ENCODE measurements at places on chromosomes 5 and 9.

DNA sequence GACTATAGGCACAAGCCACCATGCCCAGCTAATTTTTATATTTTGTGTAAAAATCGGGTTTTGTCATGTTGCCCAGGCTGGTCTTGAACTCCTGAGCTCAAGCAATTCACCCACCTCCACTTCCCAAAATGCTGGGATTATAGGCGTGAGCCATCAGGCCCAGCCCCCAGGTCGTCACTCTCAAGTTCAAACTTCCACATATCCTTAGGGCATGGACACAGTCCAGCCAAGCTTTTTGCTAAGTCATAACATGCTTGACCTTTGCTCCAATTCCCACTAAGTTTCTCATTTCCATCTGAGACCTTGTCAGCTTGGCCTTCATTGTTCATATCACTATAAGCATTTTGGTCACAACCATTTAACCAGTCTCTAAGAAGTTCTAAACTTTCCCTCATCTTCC lies 43.9 kb upstream of the ARAP3 start:
- DNase-seq, result no peak

GRCh38 chr5:5271786-5272321 lies 131.7 kb downstream of the ADAMTS16 start:
- DNase-seq, result no peak

DNA sequence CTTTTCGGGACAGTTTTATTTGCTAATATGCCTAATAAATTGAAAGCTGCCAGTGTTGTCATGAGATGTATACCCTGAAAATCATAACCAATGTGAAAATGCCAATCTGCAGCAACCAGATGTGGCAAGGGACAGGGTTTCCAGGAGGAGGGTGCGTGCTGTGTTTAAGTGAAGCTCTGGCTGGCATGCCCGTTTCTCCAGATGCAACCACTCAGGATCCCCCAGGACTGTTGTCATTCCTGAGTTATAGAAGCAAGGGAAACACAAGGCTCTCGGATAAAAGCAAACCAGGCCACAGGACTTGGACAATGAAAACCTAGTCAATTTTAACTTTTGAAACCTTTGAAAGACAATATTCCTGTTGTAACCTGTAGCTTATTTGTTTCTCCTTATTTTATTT lies 360.2 kb downstream of the SLIT3 start:
- no peak for DNase-seq

DNA sequence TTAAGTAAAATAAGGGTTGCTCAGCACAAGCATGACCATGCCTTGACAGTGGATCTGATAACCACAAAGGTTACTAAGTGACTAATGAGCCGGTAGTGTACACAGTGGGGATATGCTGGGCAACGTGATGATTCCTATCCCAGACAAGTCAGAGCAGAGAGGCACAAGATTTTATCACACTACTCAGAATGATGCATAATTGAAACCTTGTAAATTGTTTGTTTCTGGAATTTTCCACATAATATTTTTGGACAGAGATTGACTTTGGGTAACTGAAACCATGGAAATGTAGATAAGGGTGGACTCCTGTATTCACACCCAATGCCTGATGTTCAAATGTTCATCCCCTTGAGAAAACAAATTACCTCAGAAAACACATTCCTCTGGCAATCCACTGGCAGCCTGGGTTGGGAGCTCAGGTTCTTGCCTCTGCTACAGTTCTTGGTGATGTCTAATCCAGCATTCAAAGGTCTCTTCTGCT lies 16.2 kb upstream of the ERAP1 start:
- DNase-seq, result no peak

- no peak for DNase-seq
Observed at GRCh38 chr5:174678107-174678506, 46.3 kb upstream of the MSX2 start.

- DNase-seq, result no peak
Observed at GRCh38 chr5:142602720-142603245, 83.1 kb downstream of the FGF1 start.

DNA sequence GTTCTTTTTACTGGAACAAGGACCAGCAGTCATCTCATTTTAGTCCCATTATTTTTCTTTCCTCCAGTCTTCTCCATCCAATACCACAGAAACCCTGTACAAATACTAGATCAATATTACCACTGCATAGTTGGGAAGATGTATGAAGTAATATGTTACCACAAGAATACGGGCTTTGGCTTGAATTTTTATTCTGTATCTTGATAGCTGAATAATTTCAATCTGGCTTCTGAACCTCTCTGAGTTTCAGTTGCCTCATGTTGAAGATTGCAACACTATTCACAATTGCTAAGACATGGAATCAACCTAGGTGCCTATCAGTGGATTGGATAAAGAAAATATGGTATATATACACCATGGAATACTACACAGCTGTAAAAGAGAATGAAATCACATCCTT lies 82.9 kb downstream of the SGCD start:
- no peak for DNase-seq

DNA sequence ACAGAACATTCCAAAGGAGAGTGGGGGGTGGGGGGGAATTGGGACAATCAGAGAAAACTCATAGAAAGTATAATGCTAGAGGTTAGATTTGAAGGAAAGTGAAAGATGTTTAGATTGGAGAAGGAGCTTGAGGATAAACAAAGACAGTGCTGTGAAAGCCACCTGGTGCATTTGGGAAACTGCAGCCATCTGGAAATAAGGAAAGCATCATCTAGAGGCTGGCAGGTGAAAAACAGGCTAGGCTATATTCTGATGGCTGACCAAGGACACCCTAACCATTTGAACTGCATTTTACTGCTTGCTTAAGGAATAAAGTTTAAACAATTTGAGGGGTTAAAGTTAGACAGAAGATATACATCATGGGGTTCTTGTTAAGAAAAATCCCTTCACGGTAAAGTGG lies 296.4 kb downstream of the CETN3 start:
- no peak for DNase-seq

DNA sequence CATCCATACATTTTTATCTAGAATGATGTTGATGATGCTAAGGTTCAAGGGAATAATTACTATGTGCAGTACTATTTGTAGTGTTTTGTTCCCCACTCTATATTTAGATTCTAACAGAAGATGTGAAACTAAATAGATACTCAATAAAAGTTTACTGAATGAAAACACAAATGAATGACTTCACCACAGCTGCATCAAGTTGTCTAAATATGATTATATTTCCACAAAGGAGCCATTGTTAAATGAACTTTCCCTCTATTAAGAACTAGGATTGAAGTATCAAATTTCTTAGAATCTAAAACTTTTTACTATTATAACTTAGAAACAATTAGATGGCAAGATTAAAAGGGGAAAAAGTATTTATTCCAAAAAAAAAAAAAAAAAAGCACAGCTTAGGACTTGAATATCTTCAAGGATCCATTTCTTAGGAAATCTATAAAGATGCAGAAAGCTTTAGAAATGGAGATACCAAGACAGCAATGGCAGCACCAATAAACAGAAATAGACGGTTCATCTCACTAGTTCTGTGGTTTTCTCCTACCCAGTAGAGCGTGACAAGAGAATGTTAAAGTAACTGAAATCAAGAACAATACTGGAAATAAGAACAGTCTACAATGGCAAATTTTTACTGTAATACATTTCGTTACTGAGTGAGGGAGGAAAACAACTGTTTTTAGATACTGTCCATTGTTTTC lies 347.6 kb downstream of the EBF1 start:
- DNase-seq, result no peak

DNA sequence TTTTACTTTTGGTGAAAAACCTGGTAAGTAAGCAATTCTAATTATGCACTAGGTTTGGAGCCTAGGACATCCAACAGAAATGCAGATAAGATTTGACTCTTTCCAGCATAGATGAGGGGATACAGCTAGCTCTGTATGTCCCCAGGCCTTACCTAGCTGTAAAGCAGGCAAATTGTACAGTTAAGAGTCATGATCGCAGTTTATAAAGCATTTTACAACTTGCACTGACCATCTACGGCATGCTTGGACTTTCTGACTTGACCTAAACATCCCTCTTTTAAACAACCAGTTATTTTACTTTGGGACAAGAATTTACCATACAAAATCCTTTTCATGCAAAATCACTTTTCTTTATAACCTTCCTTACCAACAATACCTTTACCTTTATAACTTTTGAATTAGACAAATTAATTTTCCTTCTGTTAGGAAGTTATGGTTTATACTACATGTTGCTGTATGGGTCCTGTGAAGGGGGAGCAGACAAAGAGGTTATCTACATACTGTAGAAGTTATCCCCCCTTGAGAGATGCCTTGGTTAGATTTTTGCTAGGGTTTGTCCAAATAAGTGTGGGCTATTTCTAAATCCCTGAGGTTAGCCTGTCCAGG lies 36.8 kb downstream of the FGD3 start:
- DNase-seq, result no peak

DNA sequence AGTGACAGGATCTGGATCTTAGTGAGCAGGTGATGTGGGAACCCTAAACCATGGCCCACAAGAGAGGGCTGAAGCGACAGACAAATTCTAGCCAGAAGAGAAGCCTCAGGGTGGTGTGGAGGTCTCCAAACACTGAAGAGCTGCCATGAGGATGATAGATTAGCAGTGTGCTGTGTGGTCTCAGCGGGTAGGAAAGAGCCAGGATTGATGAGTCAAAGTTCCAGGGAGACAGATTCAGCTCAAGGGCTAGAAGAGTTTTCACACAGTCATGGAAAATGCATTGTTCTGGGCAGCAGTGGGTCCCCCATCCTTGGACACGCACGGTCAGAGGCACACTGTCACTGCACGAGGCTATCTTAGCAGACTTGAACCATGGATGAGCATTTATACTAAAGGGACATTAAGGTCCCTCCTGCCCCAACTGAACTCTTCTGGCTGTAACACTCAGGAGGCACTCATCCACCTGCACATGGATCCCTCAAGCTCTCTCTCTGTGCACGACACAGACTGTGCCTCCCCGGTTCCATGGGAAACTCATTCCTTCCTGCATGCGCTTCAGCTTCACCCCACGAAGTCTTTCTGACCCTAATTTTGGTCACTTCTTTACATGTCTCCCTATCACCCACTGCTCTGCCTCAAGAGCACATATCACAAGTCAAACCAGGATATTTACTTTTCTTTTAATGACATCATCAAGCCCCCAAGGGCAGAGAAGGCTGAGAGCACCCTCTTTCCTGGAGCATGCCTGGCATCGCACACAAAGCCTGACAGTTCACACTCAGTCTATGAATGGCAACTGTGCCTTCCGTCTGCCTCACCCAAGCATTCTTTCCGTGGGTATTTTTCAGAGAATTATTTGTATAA lies 84.8 kb downstream of the TLE1 start:
- DNase-seq, result no peak

- no peak for DNase-seq
Observed at GRCh38 chr5:165783024-165783423, 2277.6 kb downstream of the MAT2B start.

DNA sequence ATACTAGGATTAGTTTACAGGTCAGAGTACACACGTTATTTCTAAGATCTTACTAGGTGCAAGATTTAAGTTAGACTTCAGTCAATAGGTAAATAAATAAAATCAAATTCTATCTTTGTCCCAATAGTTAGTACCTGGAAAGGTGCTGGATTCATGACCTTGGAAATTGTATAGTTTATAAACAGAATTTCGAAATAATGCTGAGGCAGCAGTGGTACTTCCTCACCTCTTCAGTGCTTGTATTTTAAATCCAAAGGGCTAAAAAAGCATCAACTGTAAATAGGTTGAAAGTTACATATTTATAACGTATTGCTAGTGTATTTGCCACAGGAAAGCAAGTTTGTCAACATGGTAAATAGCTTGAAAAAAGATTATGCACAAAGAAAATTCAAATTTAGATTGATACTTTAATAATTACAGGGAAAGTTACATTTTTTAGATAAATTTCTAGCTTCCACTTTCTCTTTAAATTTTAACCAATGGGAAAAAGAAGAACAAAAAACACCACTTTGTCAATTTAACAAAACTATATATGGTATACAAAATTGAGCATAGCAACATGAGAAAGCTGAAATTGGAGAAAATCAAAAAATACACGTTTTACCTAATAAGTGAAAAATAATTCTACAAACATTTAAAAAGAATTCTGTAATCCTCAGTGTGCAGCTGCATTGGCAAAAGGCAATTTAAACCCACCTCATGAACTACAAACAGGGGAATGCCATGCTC lies 46.5 kb downstream of the NR3C1 start:
- DNase-seq, result no peak

DNA sequence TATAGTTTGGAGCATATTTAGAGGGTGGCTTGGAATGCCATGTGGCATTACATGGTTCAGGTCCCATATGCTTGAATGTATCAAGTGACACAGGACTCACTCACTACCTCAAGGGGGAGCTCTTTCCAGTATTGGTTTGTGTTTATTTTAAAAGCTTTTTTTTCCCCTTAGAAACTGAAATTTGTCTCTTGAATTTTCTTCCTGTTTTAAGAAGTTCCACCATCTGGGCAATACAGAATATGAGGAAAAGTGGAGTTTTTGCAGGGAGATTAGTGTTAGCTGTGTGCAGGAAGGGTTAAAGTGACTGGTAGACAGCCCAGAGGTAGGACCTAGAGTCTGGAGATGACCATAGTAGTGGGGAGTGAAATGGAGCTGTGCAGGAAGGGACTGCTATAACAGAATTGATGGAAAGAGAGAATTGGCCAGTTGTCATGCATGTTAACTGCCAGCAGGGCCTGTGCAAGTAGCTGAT lies 36.6 kb downstream of the CTNNA1 start:
- DNase-seq, result no peak

- no peak for DNase-seq
Observed at GRCh38 chr5:173881811-173882575, 6.2 kb upstream of the CPEB4 start.

DNA sequence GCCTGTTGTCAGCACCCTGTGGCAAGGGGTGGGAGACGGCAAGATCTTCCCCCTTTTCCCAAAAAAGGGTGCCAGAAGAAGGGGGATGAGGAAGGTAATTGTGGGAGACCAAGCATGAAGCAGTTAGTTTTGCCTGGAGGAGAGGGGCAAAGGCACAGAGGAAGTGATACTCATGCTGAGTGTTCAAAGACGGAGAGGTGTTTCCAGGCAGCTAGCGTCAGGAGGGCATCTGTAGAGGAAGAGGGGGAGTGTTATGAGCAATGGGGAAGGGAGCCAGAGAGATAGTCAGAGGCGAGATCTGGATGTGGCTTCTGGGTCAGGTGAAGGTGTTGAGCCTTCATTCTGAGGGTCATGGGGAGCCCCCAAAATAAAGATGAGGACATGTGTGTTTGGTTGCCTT lies 26.9 kb upstream of the ADAM19 start:
- peak; percentile 13 for DNase-seq

All from stimulated activated CD8-positive, alpha-beta memory T cell treated with anti-CD3 and anti-CD28 coated beads, Interleukin-15, amount 100 ng/mL, for 4 hours (primary cell).